ENCODE measurements at places on chromosomes 4 and X.

- DNase-seq, result no peak
These were observed 396.0 kb downstream of the FAT4 start for GRCh38 chr4:125710766-125711165.

DNA sequence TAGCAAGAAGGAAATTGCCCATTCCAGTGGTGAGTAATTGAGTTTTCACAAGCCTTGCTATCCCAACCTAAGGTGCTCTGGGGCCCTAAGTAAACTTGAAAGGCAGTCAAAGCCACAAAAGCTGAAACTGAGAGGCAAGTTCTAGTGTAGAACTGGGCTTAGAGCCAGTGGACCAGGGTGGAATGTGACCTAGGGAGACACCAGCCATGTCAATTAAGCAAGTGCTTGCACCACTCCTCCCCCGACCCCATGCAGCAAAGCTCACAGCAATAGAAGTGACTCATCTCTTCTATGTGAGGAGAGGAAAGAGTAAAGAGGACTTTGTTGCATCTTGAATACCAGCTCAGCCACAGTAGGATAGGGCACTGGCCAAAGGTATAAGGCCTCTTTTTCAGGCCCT is 486.1 kb upstream of the POU3F4 start:
- no peak for DNase-seq

GRCh38 chrX:39653691-39654090 is 444.1 kb downstream of the BCOR start:
- no peak for DNase-seq

DNA sequence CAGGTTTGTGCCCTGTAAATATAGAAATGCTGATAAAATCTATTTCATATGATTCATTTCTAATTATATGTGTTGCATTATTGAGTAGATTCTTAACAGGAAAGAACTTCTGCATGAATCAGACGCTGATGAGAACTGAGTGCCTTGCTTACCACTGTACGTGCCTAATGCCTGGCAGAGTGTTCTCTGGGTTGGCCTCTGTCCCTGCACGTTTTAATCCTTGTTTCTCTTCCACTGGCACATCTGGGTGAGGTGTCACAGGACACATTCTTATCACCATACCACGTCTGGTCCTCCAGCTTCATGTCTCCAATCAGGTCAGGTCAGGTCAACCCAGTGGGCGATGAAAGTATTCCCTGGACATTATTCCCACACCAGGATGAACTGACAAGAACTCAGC is 53.6 kb downstream of the KLF3 start:
- DNase-seq, result no peak

DNA sequence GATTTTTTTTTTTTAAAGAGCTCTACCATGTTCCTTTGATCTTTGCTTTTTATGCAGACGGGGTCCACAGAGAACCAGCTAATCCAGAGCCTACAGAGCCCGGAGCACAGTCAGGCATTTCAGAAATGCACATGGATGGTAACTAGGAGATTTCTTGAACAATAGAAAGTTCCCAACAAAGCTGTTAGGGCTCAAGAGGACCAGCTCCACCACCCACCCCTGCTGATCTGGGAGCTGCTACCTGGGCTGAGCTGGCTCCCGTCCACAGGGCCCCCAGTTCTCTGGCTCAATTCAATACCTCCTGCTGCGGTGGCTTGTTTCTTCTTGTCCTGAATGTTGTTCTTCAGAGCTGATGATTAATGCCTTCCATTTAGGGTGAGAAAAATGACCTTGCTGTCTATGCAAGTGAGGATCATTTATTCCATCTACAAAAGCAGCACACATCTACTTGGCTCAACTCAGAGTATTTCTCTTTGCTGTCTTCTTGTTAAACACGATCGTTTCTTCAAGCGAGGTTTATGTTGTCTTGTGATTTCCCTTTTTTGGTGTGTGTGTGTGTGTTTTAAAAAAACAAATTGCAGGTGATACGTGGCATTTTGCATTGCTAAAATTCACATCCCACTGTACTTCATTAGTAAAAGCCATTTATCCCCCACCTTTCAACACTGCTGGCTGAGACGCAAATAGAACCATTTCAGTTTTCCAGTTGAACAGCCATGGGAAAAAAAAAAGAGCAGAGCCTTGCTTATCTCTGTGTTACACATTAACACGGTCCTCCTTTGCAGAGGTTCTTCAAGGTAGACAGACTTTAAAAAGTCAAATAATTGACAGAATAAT is 31.3 kb downstream of the IGFBP7 start:
- no peak for DNase-seq

GRCh38 chr4:37471971-37472370 is 214.2 kb downstream of the RELL1 start:
- DNase-seq, result no peak

DNA sequence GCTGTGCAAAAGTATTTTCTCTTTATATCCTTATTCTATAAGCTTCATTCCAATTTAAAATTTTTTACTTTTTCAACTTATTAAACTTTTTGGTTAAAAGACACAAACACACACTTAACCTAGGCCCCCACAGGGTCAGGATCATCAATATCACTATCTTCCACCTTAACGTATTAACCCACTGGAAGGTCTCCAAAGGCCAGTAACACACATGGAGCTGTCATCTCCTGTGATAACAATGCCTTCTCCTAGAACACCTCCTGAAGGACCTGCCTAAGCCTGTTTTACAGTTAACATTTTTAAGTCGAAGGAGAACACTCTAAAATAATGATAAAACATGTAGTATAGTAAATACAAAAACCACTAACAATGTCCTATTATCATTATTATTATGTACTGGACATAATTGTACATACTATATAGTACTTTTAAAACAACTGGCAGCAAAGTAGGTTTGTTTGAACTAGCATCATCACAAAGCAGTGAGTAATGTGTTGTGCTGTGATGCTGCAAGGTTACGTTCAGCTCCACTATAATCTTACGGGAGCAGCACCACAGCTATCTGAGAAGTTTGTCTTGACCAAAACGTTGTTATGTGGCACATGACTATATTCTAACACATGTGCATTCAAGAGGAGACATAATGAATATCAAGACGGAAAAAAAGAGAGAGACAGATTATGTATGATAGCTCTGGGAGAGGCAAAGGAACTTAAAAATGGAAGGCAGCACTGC is 33.7 kb downstream of the DHX15 start:
- DNase-seq, result no peak

- DNase-seq, result no peak
These were observed at the start of gene GABRQ for GRCh38 chrX:152637649-152638442. TSS of gene GABRQ (plus strand) at chrX:152637895. CDS start at chrX:152638203, 308 bp downstream.

DNA sequence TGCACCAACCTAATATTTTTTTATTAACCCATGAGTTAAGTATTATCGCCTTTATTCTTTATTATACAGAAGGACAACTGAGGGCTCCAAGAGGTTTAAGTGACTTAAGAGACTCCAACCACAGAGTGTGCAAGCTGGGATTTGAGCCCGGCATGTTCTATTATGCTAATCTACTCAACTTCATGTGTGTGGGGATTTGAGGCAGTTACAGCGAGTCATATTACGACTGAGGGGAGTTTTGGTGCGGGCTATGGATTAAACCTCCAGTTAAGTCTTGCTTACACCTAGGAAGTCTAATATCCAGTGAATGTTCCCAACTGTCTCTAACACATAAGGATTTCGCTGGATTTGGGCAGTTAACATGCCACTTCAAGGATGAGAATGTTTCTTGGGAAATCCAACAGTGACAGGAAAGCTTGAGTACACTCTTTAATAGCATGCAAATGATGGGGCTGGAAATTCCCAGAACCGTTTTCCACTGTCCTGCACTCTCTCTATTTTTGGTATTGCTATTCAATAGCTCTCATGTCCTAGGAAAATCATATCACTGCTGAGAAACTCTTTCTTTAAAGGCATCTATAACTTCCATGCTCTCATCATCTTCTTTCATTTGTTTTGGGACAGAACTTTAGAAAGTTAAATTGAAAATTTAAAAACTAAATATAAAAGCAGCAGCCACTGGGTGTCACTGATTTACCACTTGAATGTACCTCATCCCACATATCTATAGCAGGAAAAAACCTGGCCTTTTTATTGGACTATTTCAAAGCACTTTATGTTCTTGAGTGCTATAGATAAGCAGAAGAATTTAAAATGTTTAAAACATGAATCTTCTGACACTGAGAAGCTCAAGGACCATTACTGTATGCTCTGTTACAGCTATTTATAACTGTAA is 165.1 kb upstream of the TTC29 start:
- no peak for DNase-seq

DNA sequence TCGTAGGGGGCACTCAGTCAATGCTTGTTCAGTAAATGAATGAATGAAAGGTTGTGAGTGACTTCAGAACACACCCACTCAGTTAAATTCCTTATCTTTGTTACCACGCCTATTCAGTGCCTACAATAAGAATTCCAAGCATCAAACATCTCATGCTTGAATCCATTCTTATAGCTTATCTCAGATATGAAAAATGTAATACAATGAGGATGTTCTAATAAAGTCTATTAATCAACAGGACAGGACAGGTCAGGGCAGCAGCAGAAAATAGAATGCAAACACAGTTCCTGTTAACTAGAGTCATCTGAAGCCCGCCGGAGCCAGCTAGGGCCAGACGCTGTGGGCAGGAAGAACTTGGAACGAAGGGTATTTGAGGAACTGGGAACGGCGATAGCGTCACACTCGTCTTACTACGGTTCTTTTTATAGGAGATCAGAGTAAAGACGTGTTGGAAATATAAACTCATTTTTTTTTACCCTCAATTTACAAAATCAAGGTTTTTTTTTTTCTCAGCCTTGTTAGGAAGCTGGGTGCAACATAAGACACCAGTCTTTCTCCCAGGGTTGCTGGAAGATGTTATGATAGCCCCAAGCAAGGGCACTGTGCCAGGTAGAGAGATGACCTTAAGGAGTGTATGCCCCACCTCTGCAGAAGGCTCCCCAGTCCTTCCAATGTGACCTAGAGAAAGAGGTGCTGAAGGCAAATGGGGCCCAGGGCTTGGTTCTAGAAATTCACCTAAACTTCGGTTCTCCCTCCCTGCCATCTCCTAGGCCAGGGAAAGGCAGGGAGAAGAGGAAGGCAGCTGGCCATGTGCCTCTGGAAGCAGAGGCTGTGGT is 48.3 kb downstream of the SEL1L3 start:
- DNase-seq, result no peak

DNA sequence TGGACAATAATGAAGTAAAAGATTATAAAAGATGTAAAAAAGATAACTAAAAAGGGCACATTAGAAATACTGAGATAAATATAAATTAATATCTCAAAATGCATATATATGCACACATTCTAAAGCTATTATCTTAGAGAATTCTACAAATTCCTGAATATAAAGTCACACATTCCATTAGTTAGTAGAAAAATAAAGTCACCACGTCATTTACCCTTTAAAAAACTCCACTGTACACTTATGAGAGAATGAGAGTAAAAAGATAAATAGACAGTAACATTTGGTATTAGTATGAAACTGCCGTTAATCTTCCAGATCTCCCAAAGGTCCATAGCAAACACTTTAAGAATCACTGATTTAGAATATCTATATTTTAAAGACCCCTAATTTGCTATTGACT is 67.2 kb upstream of the IL15 start:
- no peak for DNase-seq

DNA sequence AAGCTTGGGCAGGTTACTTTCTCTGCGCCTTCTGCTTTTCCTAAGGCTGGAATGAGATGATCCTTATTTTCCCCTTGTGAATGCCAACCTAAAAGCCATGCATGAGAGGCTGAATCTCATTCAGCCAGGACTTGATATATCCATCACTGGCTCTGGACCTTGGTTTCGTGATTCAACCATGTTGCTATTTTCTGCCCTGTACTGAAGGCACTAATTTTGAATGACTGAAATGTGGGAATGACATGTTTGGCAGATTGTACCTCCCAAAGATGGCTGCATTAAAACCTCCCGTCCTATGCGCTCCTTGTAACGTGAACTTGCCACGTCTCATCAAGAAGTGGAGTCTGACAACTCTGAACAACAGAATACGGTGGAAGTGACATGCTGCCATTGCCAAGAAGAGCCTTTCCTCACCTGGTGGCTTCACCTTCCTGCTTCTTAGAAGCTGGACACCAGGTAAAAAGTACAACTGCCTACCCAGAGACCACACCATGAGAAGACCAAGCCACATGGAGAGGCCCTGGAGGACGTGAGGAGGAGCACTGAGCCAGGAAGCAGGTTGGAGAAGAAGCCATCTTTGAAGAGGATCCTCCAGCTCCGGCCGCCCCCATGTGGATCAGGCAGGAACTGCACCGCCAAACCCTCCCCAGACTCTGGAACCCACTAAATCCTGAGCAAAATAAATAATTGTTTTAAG is 174.5 kb downstream of the NSUN7 start:
- DNase-seq, result peak; percentile 31

GRCh38 chr4:101944649-101945048 is 154.1 kb downstream of the BANK1 start:
- no peak for DNase-seq

DNA sequence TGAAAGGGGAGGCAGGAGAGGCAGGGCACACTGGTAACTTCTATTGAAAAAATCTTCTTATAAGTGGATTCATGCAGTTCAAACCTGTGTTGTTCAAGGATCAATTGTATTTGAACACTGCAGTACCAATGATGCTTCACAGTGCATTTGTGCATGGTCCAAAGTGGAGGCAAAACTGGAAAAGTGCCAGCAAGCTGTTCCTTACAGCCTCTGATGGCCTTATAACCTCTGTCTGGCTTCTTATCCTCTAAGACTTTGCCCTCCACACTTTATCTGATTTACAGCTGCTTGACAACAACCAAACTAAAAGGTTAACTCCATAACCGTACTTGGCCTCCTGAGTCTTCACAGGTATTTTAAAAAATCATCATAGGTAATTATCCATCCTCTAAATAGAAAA is 40.4 kb downstream of the MAGEB17 start:
- no peak for DNase-seq

DNA sequence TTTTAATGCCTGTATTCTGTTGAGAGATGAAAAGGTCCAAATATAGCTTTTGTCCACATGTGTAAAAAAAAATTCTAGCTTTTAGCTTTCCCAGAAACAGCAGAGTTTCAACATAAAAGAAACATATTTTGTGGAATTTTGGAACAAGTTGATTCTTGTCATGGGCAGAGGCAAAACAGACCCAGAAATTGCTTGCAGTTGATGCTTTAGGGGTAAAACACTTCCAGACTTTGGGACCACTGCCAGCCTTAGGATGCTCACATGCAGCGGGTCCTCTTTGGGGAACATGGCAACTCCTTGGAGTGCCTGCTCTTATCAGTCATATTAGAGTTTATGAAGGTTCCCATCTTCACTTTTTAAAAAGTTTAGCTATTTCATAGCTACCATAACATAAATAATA is 30.4 kb downstream of the DCLK2 start:
- no peak for DNase-seq
